ENCODE measurements at places on chromosomes 4 and X. TPM values are rescaled to one million over a fixed set of nuclear protein-coding genes. Genes with fewer than 3 reads are reported as not detected.

Gene RAB9A
- 41.0 TPM for total RNA-seq

DNA sequence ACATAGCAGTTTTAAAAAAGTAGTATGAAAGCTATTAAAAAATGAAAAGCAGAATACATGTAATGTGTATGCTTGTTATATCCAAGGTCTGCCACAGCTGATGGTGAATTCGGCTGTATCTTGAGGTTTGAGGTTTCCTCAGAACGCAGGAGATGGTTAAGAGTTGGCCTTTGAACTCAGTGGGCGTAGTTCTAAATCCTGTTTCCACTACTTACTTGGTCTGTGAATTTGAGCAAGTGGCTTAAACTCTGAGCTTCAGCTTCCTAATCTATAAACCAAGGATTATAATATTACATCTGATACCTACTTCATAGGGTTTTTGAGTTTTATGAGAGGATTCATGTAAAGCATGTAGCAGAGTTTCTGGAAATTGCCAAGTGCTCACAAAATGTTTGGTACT lies 125.2 kb downstream of the STIM2 start:
- H3K4me3 ChIP-seq: no peak overlapping the region
- H3K27me3 ChIP-seq: no peaks in the 10 kb centered on the region
- H3K36me3 ChIP-seq: no peaks in the 10 kb centered on the region
- DNase-seq: no peak
- no peak overlapping the region for H3K27ac ChIP-seq

DNA sequence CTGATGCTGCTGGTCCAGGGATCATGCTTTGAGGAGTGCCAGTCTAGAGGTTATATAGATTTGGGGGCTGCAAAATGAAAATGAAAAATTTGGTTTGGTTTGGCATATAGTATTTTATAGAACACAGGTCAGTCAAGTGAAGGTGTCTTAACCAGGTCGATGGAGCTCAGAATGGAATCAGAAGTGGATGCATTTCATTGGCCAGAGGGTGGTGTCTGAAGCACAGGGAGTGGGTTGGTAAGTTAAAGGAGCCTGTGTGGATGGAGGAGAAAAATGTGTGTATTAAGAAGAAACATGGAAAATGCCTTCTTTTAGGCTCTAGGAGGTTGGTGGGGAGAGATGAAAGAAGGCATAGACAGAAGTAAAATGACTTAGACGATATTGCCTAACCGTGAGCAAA lies 8.6 kb downstream of the GALNT7 start:
- no peak overlapping the region for H3K4me3 ChIP-seq
- no peaks in the 10 kb centered on the region for H3K36me3 ChIP-seq
- no peaks in the 10 kb centered on the region for H3K27me3 ChIP-seq

Gene TCEAL6
- not detected for total RNA-seq

GRCh38 chrX:38798956-38799355 lies 2.3 kb upstream of the MID1IP1 start:
- H3K27ac ChIP-seq: no peak overlapping the region
- H3K36me3 ChIP-seq: no peaks in the 10 kb centered on the region
- no peak for DNase-seq
- no peaks in the 10 kb centered on the region for H3K4me1 ChIP-seq
- H3K4me3 ChIP-seq: no peak overlapping the region

DNA sequence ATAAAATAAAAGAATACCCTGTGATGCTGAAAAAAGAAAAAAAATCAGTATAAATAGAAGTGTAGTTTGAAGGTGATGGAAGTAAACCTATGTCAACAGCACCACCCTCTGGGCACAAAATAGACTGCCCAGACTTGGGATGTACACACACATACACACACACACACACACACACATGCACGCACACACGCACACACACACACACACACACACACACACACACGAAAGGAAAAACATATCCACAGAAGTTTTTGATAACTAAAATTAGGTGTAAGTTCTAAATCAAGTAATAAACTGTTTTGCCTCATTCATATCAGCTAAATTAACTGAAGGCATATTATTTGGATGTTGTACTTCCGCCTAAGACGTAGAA lies 40.5 kb downstream of the ANXA5 start:
- no peaks in the 10 kb centered on the region for H3K27me3 ChIP-seq
- no peaks in the 10 kb centered on the region for H3K4me1 ChIP-seq
- no peaks in the 10 kb centered on the region for H3K36me3 ChIP-seq
- no peak overlapping the region for H3K4me3 ChIP-seq
- H3K27ac ChIP-seq: no peak overlapping the region

DNA sequence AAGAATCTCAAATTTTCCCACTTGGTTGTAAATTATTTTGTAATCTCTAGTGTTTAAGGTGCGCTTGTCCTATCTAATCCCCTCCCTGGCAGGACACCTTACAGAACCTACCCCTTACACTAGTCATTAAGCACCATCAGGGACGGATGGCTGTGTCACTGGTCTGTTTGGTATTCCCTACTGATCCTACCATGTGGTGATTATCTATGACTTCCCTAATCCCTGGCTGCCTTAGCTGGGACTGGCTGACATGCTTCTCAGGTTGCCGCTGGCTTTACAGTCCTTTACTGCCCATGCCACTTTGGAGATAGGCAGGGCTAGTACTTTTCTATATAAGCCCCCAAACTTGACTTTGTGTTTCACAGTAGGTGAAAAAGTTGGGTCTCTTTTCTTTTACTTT lies 58.6 kb downstream of the ELOVL6 start:
- no peaks in the 10 kb centered on the region for H3K4me1 ChIP-seq
- no peaks in the 10 kb centered on the region for H3K27me3 ChIP-seq
- H3K27ac ChIP-seq: no peak overlapping the region

Gene ARHGAP36
- 119 TPM for total RNA-seq

DNA sequence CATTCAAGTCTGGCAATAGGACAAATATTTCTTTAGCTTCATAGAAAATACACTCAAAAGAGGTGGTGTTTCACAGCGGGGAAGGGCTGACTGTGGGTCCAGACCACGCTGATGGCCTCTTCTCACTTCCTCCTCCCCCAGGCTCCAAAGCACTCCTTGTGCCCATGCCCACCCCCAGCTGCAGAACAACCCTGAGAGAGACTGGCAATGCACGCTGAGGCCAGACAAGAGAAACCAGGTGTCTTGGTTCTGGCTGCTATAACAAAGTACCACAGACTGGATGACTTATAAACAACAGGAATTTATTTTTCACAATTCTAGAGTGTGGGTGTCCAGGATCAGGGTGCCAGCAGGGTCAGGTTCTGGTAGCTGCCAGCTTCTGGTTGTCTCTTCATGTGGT lies 386.1 kb downstream of the FBXW7 start:
- no peaks in the 10 kb centered on the region for H3K4me1 ChIP-seq
- no peak overlapping the region for H3K27ac ChIP-seq
- no peaks in the 10 kb centered on the region for H3K36me3 ChIP-seq
- DNase-seq: no peak
- H3K27me3 ChIP-seq: no peaks in the 10 kb centered on the region

Gene IGSF1
- 7.5 TPM for total RNA-seq

DNA sequence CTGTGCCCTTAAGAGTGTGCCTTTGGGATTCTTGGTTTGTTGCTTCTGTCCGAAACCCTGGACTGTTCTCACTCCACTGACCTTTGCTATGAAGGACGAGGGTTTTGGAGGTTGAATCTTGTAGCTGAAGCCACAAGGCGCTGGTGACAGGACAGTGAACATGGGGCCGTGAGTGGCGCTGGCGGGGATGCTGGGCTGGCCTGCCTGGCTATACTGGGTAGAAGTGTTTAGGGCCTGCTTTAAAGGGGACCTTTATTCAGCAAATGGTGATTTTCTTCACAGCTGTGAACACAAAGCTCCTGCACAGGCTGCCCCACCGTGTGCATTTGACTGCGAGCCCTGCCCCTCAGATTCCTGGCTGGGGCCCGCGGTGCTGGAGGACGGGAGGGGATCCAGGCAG lies 27.1 kb upstream of the TADA2B start:
- DNase-seq: no peak
- no peak overlapping the region for H3K27ac ChIP-seq
- H3K4me3 ChIP-seq: no peak overlapping the region
- H3K27me3 ChIP-seq: no peaks in the 10 kb centered on the region
- H3K4me1 ChIP-seq: no peaks in the 10 kb centered on the region

Gene TMEM175
- total RNA-seq: 28.2 TPM

Gene TRAM1L1
- 1.4 TPM for total RNA-seq

Gene PAGE5
- not detected for total RNA-seq

- no peak overlapping the region for H3K4me3 ChIP-seq
- DNase-seq: no peak
- H3K4me1 ChIP-seq: no peaks in the 10 kb centered on the region
- H3K27ac ChIP-seq: no peak overlapping the region
- peaks cover 4% of the 10 kb centered on the region for H3K36me3 ChIP-seq
- H3K27me3 ChIP-seq: no peaks in the 10 kb centered on the region
These were observed 11.9 kb downstream of the GRPEL1 start for GRCh38 chr4:7055990-7056325.

- no peaks in the 10 kb centered on the region for H3K36me3 ChIP-seq
- DNase-seq: no peak
- H3K27ac ChIP-seq: no peak overlapping the region
- no peak overlapping the region for H3K4me3 ChIP-seq
- H3K4me1 ChIP-seq: peaks cover 6% of the 10 kb centered on the region
- H3K27me3 ChIP-seq: no peaks in the 10 kb centered on the region
These were observed 9.7 kb upstream of the USO1 start for GRCh38 chr4:75714704-75715103.

Gene PABPC5
- total RNA-seq: 2.2 TPM

- H3K27ac ChIP-seq: no peak overlapping the region
- no peaks in the 10 kb centered on the region for H3K4me1 ChIP-seq
- H3K36me3 ChIP-seq: no peaks in the 10 kb centered on the region
- DNase-seq: no peak
- H3K4me3 ChIP-seq: no peak overlapping the region
These were observed 101.8 kb upstream of the C1QTNF7 start for GRCh38 chr4:15325987-15326386.

- H3K27ac ChIP-seq: no peak overlapping the region
- H3K4me1 ChIP-seq: no peaks in the 10 kb centered on the region
- no peak for DNase-seq
- H3K36me3 ChIP-seq: no peaks in the 10 kb centered on the region
- H3K4me3 ChIP-seq: no peak overlapping the region
- no peaks in the 10 kb centered on the region for H3K27me3 ChIP-seq
These were observed 150.1 kb downstream of the KLF8 start for GRCh38 chrX:56382278-56382677.

GRCh38 chrX:49999087-49999486 lies 76.7 kb downstream of the CLCN5 start:
- no peak overlapping the region for H3K4me3 ChIP-seq
- no peak for DNase-seq
- no peaks in the 10 kb centered on the region for H3K4me1 ChIP-seq
- H3K27me3 ChIP-seq: no peaks in the 10 kb centered on the region
- H3K27ac ChIP-seq: no peak overlapping the region
- no peaks in the 10 kb centered on the region for H3K36me3 ChIP-seq

GRCh38 chr4:102518703-102519131 lies 17.6 kb downstream of the NFKB1 start:
- no peaks in the 10 kb centered on the region for H3K27me3 ChIP-seq
- no peak for DNase-seq
- no peaks in the 10 kb centered on the region for H3K4me1 ChIP-seq
- no peak overlapping the region for H3K27ac ChIP-seq
- no peaks in the 10 kb centered on the region for H3K36me3 ChIP-seq

- H3K4me1 ChIP-seq: no peaks in the 10 kb centered on the region
- no peak for DNase-seq
- H3K4me3 ChIP-seq: no peak overlapping the region
- no peak overlapping the region for H3K27ac ChIP-seq
These were observed 2.3 kb downstream of the CCDC149 start for GRCh38 chr4:24910499-24910898.

Gene NSUN7
- 9.5 TPM for total RNA-seq

Gene ASB9
- 1.0 TPM for total RNA-seq

- peak overlapping the region; percentile 18 for H3K4me3 ChIP-seq
- H3K4me1 ChIP-seq: no peaks in the 10 kb centered on the region
- no peak overlapping the region for H3K27ac ChIP-seq
- no peaks in the 10 kb centered on the region for H3K27me3 ChIP-seq
These were observed 14.2 kb downstream of the DHRSX start for GRCh38 chrX:2486476-2487133.

Gene DCAF12L1
- not detected for total RNA-seq

Gene SPANXN1
- total RNA-seq: not detected

- no peak overlapping the region for H3K27ac ChIP-seq
- no peaks in the 10 kb centered on the region for H3K4me1 ChIP-seq
- DNase-seq: no peak
- H3K4me3 ChIP-seq: no peak overlapping the region
- H3K36me3 ChIP-seq: no peaks in the 10 kb centered on the region
These were observed 6.0 kb upstream of the EFNB1 start for GRCh38 chrX:68822641-68823410.

Gene CTAG2
- total RNA-seq: not detected

DNA sequence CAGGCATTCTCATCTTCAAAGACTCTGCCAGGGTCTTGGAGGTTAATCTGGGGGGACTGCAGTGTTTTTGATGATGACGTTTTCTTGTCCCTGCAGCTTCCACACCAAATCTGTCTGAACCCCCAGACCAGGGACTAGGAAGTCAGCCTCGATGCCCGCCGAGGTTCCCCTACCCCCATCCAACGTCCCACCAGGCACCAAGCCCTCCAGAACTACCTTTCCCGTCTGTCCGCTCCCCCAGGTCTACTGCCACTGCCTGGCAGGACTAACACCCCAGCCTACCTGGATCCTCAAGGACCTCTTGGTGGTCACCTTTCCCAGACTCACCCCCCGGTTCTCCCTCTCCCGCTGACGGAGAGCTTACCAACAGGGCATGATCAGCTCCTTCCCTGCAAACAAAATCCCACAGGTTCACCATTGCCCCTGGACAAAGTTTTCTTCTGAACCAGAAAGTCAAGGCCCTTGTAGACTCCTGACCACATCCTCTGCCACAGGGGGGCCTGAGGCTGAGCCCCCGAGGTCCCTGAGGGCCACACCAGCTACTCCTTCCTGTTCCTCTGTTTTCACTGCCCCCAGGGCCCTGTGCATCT lies 40.9 kb downstream of the HMX1 start:
- H3K27ac ChIP-seq: no peak overlapping the region
- no peaks in the 10 kb centered on the region for H3K36me3 ChIP-seq
- no peaks in the 10 kb centered on the region for H3K4me1 ChIP-seq
- no peaks in the 10 kb centered on the region for H3K27me3 ChIP-seq
- no peak for DNase-seq
- no peak overlapping the region for H3K4me3 ChIP-seq

Measured in breast epithelium (tissue), 4 donors.